BJ (cell line): ENCODE measurements at places on chromosomes 4 and X. TPM values are rescaled to one million over a fixed set of nuclear protein-coding genes. Genes with fewer than 3 reads are reported as not detected.

- no peak for DNase-seq
These were observed 2456.4 kb downstream of the PCDH7 start for GRCh38 chr4:33176566-33176965.

The CHRNA9 gene
- 0.12 TPM in 1 of 2 replicates, not detected in the other for polyA plus RNA-seq

DNA sequence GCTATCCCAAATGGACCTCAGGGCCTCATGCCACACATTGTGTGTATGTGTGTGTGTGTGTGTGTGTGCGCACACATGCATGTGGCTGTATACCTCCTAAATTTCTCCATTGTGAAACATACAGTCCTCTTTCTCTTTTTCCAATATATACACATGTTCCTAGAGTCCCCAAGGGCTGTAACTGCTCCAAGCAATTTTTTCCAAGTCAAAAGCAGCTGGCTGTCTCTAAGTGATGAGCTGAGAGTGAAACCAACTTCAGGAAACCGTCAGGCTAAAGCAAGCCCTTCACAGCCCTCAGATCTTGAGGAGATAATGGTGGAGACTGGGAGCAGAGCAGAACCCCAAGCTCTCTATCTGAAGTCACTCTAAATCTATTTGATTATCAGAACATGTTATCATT lies 496.1 kb upstream of the DIPK2B start:
- DNase-seq, result no peak

- DNase-seq, result peak; percentile 70
These were observed 30.9 kb downstream of the RNF150 start for GRCh38 chr4:141102367-141102766.

DNA sequence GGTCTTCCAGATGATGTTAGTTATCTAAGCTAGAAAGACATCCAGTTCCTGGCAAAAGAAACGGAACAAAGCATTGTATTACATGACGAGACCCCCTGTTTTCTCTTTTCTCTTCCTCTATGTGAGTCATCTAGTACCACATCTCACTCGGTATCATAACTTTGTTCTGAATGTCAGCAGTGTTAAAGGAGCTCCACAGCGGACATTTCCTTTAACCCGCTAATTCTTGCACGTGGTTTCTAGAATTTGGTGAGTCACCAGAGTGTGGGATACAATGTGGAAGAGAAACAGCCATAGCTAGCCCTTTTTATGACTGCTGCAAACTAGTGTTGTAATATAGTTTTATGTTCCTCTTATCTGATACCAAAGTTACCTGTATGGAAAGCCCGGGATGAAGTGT lies 243.7 kb downstream of the TENM3 start:
- DNase-seq, result no peak

The CCKAR gene
- polyA plus RNA-seq, result 0.12 and 0.17 TPM in 2 replicates

The ZNF732 gene
- 0.04 TPM in 1 of 2 replicates, not detected in the other for polyA plus RNA-seq

DNA sequence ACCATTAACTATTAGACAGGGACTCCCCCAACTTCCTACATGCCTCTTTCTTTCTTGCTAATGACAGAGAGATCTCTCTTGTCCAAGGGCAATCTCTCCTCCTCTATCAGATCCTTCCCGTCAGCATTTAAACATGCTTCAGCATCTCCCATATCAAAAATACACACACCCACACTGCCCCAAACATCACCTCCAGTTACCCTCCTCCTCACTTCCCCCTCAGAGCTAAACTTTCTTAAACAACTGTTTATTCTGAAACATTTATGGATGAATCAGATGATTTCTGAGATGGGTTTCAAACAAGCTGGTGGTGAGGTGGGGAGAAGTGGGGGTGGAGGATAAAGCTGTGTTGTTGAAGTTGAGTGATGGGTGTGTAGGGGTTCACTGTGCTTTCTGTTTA lies 23.5 kb downstream of the USP46 start:
- no peak for DNase-seq

DNA sequence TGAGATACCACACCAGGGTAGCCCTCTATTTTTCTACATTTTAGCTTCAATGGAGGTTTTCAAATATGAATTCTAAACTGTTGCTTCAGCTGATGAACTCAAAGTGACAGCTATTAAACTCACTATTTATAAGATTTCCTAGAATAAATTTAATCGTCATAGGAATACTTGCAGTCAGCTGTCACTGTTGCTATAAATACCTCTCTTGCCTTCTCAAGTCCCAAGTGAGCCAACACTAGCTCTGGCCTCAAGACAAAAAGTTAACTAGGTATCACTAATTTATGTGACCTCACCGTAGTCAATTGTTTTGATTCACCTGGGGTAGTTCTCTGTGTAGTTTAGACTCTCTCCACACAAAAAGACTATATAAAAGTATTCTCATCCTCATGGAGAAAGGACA lies 34.3 kb upstream of the PROM1 start:
- DNase-seq, result no peak

The NDUFA1 gene
- 58.9 and 133 TPM in 2 replicates for polyA plus RNA-seq

The HSPA4L gene
- polyA plus RNA-seq, result 0.72 and 1.3 TPM in 2 replicates

DNA sequence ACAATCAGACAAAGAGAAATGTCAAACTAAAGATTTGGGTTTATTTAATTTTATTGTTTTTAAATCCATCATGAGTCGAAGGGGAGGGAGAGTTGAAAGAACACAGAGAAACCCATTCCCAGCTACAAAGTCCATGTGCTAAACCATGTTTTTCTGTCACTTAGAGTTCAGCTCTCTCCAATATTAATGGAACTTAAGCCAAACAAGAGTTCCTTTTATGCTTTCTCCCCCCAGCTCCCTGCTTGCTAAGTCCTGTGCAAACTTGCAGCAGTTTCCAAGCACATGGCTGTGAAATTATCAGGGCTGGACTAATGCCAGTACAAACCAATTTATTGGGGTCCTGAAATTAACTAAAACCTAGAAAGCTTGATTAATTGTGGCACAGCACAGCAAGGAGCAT lies 9.7 kb upstream of the CHRDL1 start:
- no peak for DNase-seq

DNA sequence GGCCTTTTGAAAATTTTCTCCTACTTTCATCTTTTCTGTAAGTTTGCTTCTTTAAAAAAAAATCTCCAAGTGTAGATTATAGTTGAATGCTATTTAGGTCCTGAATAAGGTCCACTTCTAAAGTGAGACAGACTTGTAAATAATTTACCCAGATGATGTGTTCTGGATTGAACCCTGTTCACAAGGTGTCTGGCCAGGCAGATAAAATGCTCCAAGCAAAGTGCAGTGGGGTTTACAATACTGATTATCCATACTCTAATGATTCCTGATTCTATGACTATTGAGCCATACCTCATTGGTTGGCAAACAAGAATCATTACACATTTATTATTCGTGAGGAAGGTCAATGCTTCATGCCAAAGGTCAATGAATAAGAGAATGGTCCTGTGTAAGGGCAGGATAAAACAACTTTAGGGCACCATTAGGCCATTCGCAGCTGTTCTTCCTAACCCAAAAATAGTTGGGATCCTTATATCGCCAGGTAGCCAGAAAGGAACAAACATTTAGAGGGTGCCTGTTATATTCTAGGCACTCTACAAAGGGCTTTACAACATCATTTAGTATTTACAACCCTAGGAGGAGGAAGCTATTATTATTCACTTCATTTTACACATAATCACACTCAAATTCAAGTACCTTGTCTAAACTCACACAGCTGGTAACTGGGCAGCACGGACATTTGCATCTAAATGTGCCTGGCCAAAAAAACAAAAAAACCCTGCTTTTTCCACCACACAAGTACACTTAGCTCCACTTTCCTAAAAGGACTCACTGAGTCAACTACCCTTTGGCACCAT lies 18.6 kb upstream of the SAT1 start:
- DNase-seq, result no peak

The OPHN1 gene
- polyA plus RNA-seq, result 4.0 and 5.9 TPM in 2 replicates

The HTN3 gene
- not detected in 2 replicates for polyA plus RNA-seq

- DNase-seq, result no peak
These were observed 32.5 kb downstream of the MAOA start for GRCh38 chrX:43688586-43688985.

The HSD17B13 gene
- 0.07 TPM in 1 of 2 replicates, not detected in the other for polyA plus RNA-seq

GRCh38 chr4:20832826-20833225 lies 132.6 kb downstream of the PACRGL start:
- no peak for DNase-seq

The DUSP21 gene
- not detected in 2 replicates for polyA plus RNA-seq

- no peak for DNase-seq
These were observed 915 bp upstream of the RAB33B start for GRCh38 chr4:139453041-139453370.

The WDR17 gene
- polyA plus RNA-seq, result 0.10 and 0.15 TPM in 2 replicates

The SH3D19 gene
- polyA plus RNA-seq, result 16.0 and 16.2 TPM in 2 replicates

DNA sequence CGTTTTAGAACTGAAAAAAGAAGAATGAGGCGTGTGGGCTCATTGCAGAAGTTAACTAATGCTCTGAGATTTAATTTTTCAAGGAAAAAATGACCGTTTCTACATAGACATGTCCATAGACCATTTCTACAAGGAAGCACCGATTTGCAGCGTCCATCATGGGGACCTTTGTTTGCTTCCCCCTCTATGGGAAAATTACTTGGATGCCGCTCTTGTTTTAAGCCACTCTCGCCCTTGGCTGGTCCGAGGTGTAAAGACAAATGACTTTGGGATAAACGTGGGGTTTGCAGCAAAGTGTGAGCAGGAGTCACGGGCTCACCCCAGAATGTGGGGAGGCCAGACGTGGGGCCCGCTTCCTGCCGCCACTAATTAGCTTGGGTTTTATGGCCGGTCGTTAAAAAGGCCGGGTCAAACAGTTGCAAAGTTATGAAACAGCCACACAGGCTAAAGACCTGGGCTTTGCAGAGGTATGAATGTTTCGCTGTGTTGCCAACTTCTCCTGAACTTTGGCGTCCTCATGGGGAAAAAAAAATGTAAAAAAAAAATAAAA lies 235.9 kb downstream of the SHOX start:
- no peak for DNase-seq

The RHOXF1 gene
- not detected in 2 replicates for polyA plus RNA-seq

DNA sequence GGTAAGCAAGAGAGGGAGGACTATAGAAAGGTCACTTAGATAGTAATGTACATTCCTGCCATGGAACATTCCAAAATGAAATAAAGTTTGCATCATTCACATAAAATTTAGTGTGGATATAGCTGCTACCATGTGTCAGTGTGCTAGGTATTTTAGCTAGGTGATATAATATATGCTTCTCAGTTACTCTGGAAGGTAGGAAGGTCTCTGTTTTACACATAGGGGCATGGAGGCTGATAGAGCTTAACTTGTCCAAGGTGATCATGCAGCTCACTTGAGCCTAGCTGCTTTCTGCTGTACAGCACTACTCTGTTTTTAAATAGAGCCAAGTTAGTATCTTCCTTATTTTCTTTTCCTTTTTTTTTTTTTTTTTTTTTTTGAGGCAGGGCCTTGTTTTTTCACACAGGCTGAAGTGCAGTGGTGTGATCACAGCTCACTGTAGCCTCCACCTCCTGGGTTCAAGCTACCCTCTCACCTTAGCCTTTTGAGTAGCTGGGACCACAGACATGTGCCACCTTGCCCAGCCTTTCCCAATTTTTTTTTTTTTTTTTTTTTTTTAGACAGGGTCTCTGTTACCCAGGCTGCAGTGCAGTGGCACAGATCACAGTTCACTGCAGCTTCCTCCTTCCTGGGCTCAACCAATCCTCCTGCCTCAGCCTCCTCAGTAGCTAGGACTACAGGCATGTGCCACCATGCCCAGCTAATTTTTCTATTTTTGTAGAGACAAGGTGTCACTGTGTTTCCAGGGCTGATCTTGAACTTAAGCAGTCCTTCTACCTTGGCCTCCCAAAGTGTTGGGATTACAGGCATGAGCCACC lies 10.4 kb downstream of the AFF1 start:
- no peak for DNase-seq

The SMR3B gene
- not detected in 2 replicates for polyA plus RNA-seq

- DNase-seq, result no peak
These were observed 95.5 kb upstream of the ATP6AP2 start for GRCh38 chrX:40485102-40485826.

GRCh38 chr4:152957437-152958171 lies 21.5 kb downstream of the FHDC1 start:
- no peak for DNase-seq

DNA sequence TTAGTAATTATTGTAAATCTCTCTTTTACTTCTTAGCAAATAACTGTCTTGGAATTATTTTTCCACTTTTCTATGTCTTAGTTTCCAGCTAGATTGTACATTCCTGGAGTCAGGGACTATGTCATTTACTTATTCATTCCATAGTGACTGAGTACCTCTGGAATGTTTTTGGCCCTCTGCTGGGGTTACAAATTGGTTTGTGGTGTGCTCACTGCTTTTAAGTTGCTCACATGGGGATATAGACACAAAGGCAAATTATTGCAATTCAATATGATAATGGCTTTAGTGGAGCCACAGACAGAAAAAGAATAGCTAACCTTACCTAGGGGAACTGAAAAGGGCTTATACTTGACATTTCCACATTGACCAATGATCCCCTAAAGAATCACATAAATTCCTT lies 63.7 kb upstream of the PDGFRA start:
- DNase-seq, result peak; percentile 92

The GUCY2F gene
- not detected in 2 replicates for polyA plus RNA-seq
